ENCODE measurements at places on chromosomes 2 and 18.

DNA sequence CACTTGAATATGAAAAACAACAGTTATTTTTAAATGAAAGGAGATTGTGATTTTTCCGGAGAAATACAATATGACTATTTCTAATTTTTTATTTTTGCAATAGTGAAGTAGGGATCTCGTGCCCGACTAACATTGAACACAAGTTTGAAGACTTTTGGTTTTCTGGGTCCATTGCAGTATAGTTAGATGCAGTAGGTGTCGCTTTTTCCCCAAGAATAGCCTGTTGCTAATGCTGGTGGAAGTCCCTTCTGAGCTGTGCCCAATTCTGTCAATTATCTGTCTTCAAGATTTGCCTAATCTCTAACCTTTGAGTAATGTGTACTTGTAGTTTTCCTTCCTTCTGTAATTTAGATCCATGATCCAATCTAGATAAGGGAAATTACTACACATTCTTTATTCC lies 36.5 kb downstream of the SEMA4F start:
- DNase-seq, result peak; percentile 73

DNA sequence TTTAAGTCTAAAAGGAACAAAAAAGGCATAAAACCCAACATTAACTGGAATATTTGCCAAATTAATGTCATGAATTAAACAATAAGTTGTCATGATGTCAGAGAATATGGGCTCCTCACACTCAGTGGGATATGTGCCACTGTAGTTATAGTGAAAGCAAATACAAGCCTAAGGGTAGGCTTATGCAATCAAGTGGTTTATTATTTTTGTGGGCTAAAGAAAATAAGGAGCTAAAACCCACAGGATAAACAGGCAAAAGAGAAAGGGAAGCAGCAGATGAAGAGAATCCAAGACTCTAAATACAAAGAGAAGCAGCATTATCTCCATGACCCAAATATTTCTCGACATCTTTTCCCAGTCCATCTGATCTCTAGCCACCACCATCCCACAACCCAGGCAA lies 17.5 kb downstream of the YWHAQ start:
- DNase-seq, result no peak

- no peak for DNase-seq
These were observed 45.0 kb downstream of the EEF1B2 start for GRCh38 chr2:206204710-206205109.

DNA sequence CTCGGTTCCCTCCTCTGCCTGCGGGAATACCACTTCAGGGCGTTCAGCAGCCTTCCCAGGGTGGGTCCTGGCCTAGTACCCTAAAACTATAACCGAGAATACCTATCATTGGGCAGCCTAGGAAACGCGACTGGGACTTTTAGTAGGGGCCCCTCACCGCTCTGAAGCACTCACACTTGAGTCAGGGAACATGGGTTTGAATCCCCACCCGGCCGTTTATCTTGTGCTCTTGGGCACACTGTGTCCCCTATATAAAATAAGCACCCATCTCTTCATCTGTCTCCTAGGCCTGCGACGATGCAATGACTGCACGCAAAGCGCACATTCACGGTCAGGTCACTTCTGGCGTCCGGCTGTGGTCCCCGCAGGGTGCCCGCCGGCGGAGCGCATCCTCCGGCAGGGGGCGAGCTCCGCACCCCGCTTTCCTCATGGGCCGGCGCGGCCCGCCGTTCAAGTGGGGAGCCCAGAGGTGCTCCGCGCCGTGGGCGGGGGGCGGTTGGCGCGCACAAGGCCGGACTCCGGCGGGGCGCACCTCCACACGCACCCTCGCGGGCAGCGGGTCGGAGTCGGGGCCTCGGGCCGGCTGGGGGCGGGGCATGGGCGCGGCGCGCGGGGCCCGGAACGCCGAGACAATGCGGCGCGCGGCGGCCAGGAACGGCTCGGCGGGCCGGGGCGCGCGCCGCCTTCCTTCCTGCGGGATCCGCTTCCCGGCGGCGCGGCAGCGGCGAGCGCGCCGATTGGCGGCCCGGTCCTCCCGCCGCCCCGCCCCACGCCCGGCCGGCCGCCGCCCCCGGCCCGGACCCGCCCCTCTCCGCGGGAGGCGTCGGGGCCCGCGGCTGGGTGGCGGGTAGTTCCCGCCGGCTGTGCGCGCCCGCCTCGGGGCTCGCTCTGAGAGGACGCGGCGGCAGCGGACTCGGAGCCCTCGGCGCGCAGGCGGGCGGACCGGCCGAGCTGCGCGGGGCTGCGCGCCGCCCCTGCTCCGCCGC lies at the start of gene ASAP2:
TSS of gene ASAP2 (plus strand) at position 850 of the 986 bp plus-strand sequence. CDS start 293 bp downstream, outside the sequence.
- DNase-seq, result peak; percentile 84

DNA sequence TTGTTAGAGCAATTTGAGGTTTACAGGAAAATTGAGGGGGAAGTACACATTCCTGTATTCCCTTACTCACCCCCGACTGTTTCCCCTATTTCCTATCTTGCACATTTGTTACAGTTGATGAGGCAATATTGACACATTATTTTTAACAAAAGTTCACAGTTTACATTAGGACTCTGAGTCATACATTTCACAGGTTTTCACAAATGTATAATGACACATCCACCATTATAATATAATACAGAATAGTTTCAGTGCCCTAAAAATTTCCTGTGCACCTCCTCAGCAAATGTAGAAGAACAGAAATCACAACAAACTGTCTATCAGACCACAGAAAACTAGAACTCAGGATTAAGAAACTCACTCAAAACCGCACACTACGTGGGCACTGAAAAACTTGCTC lies 160.6 kb upstream of the RMP24 start:
- no peak for DNase-seq

DNA sequence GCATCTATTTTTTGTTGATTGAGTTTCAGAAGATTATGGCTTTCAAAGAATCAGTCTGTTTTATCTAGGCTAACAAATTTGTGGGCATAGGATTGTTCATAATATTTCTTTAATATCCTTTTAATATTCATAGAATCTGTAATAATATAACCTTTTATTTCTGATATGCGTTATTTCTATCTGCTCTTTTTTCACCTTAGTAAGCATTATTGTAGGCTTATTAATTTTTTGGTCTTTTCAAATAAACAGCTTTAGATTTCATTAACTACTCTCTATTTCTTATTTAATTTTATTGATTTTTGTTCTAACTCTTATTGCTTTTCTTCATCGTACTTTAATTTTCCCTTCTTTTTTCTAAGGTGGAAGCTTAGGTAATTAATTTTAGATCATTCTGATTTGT lies 1614.4 kb upstream of the DDX18 start:
- no peak for DNase-seq

GRCh38 chr2:1709946-1710560 lies 34.3 kb downstream of the PXDN start:
- peak; percentile 40 for DNase-seq

GRCh38 chr18:66724664-66725356 lies 120.9 kb upstream of the CDH19 start:
- no peak for DNase-seq

DNA sequence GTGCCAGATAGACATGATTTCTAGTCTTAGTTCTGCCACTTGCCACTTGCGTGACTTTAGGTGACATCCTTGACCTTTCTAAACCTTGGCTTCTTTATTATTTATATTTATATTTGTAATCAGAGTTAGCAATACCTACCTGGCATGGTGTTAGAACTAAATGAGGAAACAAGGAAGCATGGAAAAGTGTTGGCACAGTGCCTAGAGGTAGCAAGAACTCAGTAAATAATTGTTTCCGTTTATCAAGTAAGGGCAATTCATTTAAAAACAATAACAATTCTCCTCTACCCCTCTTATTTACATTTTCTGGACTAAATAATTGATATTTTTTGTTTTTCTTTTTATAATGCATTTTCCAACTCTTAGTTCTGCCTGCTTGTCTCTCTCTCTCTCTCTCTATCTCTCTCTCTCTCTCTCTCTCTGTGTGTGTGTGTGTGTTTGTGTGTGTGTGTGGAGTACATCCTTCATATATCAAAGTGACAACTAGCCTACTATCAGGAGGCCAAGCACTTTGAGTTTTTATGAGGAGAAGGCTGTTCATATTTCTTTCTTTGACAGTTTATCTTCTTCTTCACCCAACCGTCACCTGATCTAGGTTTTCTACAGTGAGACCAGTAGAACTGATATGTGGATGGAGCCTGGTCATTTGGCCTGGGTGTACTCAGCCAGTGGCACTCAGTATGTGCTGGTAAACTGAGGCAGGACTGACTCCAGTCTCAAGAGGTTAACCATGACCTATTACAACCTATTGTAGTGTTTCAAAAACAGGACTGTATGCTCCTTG lies 134.5 kb downstream of the LRRTM1 start:
- no peak for DNase-seq

- DNase-seq, result no peak
These were observed 217.8 kb downstream of the TMEM247 start for GRCh38 chr2:46696966-46697829.

DNA sequence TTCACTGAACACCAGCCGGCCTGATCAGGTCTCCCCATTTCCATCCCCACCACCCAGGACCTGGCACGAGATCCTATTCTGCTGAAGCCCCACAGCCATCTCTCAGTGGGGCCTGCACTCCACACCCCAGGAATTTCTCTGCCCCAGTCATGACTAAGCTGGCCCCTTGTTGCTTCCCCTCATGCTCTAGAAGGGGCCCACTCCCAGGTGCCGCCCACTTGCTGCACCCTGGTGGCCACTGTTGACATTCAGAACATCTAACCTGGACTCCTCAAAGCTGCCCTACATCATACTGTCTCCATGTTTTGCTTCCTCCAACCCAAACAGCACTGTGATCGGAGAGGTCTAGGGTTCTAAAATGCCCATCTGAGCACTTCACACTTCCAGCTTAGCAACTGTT lies 90.7 kb upstream of the KLHL29 start:
- peak; percentile 60 for DNase-seq

GRCh38 chr2:31337860-31338259 lies 76.7 kb downstream of the XDH start:
- DNase-seq, result no peak

- DNase-seq, result peak; percentile 75
These were observed 68.0 kb downstream of the DAW1 start for GRCh38 chr2:227939271-227940027.

DNA sequence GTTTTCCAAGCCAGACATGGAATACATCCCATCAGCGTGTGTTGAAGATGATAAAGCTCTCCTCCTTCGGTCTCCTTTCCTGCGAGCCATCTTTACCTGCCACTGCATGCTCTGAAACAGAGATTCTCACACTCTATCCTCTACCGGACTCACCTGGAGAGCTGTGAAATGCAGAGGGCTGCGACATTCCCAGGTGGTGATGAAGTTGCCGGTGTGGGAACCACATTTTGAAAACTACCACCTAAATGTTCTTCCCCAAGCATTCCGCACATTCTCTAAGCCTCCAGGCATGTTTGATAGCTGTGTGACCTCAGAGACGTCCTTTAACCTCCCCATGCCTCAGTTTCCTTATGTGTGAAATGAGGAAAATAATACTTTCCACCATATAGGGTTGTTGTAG lies 226.2 kb upstream of the RAB6C start:
- DNase-seq, result peak; percentile 84

- DNase-seq, result no peak
These were observed 3.5 kb downstream of the GPR75 start for GRCh38 chr2:53856272-53856671.

Data from endodermal cell (in vitro differentiated cells).